Type B pancreatic cell (in vitro differentiated cells): ENCODE measurements at places on chromosomes 2 and 18. TPM values are rescaled to one million over a fixed set of nuclear protein-coding genes. Genes with fewer than 3 reads are reported as not detected.

- DNase-seq = no peak
- H3K27ac ChIP-seq = peak overlapping the region; percentile 56
- no peaks in the 10 kb centered on the region for H3K36me3 ChIP-seq
- H3K27me3 ChIP-seq = no peaks in the 10 kb centered on the region
These were observed 349.9 kb downstream of the THSD7B start for GRCh38 chr2:137115081-137115794.

Gene DTNA
- total RNA-seq = 8.6 and 23.6 TPM in 2 replicates

DNA sequence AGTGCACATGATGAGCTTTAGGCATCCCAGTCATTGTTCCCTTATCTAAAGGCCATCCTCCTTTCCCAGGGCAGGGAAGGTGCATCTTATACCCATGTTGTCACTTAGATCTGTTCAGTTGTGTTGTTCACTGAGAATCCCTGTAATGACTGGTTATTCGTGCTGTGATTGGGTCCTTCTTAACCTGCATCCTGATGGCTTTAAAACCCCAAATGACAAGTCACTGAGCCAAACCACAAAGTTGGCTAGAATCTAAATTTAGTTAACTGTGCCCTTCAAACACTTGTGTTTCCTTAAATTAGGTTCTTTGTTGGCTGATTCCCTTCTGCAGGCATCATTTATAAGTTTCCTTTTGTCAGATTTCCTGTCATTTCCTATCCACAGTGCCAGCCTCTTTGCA is 58.5 kb upstream of the SLC16A14 start:
- no peak overlapping the region for H3K4me3 ChIP-seq
- DNase-seq = no peak
- H3K36me3 ChIP-seq = no peaks in the 10 kb centered on the region

DNA sequence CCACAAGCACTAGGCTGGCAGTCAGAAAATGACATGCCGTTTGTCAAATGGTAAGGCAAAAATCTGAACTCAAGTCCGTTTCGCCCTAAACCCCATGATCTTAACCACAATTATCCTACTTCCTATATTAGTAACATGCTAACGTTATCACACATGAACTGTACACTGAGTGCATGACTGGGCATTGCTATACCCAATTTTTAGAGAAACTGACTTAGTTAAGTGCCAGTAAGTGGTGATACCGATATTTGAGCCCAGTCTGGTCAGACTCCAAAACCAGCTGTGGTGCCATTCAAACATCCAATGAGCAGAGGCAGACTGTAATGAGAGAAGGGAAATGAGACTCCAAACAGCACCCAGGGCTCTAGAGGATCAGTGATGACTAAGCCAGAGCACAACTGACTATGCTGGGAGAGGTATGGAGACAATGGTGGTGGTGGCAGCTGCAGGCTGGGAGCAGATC is 311.7 kb upstream of the PKDCC start:
- H3K4me3 ChIP-seq = no peak overlapping the region
- H3K27ac ChIP-seq = no peak overlapping the region

- H3K4me3 ChIP-seq = no peak overlapping the region
- no peak overlapping the region for H3K27ac ChIP-seq
- no peaks in the 10 kb centered on the region for H3K4me1 ChIP-seq
- no peaks in the 10 kb centered on the region for H3K27me3 ChIP-seq
- H3K36me3 ChIP-seq = no peaks in the 10 kb centered on the region
- DNase-seq = no peak
These were observed 54.8 kb downstream of the CALCRL start for GRCh38 chr2:187393211-187393610.

DNA sequence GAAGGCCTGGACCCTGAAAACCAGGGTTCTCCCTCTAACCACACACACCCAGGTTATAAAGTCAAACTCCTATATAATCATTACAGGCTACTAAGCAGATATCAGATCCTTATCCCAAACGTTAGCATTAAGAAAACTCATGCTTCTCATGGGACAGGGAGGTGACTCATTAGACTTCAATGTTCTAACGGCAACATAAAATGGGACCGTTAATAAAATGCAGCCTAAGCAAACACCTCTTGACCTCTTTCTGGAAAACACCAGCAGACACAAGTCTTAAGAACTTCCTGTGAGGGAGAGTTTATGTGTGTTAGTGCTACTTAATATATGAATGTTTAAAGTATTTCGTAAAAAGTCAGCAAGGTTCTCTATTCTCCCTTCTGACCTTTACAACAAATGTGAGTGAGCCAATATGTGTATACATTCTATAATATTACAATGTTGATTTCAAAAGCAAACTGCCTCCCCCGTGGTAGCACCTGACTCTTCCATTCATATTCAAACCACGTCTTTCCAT is 31.7 kb downstream of the LPIN2 start:
- no peak for DNase-seq
- no peak overlapping the region for H3K4me3 ChIP-seq
- peaks cover 7% of the 10 kb centered on the region for H3K36me3 ChIP-seq
- H3K27ac ChIP-seq = no peak overlapping the region

DNA sequence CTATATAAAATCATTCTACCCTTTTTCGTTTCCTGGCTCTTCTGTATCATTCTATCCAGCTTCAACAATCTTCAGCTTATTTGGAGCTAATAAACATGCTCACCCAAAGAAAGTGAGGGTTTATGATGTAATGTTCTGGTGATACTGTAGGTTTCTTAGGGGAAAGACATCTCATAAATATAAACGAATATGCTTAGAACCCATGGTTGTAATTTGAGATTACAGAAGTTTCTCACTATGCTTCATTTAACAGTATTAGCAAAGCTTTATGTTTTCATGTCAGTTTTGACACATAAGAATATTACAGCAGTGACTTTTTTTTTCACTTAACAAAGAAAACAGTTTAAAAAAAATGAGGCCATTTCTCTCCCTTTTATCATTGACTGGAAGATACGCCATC is 11.8 kb upstream of the PEX13 start:
- H3K4me3 ChIP-seq = no peak overlapping the region
- no peak overlapping the region for H3K27ac ChIP-seq
- DNase-seq = no peak
- no peaks in the 10 kb centered on the region for H3K27me3 ChIP-seq
- H3K36me3 ChIP-seq = no peaks in the 10 kb centered on the region

- H3K4me3 ChIP-seq = no peak overlapping the region
- no peaks in the 10 kb centered on the region for H3K27me3 ChIP-seq
- H3K36me3 ChIP-seq = no peaks in the 10 kb centered on the region
- no peak overlapping the region for H3K27ac ChIP-seq
- peaks cover 7% of the 10 kb centered on the region for H3K4me1 ChIP-seq
- DNase-seq = no peak
These were observed 70.8 kb downstream of the KCNE4 start for GRCh38 chr2:223122781-223123180.

Gene CRYGC
- not detected in 2 replicates for total RNA-seq

DNA sequence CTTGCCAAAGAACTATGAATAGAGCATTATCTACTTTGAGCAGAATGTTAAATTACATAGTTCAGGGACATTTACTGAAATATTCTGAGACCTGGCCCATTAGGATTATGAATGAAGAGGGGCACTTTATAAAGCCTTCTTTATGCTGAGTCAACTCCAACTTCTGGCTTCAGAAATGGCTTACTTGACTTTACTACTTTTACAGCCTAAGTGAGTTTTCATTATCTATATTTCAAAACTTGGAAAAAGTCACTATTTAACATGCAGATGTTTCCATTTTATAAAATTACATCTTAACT is 37.7 kb downstream of the SESTD1 start:
- no peak overlapping the region for H3K4me3 ChIP-seq
- peaks cover 5% of the 10 kb centered on the region for H3K36me3 ChIP-seq
- no peak for DNase-seq
- peaks cover 24% of the 10 kb centered on the region for H3K4me1 ChIP-seq
- H3K27me3 ChIP-seq = no peaks in the 10 kb centered on the region

GRCh38 chr18:39721712-39722111 is 2156.1 kb upstream of the CELF4 start:
- H3K27me3 ChIP-seq = no peaks in the 10 kb centered on the region
- H3K4me1 ChIP-seq = peaks cover 4% of the 10 kb centered on the region
- no peak overlapping the region for H3K27ac ChIP-seq
- no peaks in the 10 kb centered on the region for H3K36me3 ChIP-seq

Gene PPP4R3B
- total RNA-seq = 54.6 and 59.4 TPM in 2 replicates

DNA sequence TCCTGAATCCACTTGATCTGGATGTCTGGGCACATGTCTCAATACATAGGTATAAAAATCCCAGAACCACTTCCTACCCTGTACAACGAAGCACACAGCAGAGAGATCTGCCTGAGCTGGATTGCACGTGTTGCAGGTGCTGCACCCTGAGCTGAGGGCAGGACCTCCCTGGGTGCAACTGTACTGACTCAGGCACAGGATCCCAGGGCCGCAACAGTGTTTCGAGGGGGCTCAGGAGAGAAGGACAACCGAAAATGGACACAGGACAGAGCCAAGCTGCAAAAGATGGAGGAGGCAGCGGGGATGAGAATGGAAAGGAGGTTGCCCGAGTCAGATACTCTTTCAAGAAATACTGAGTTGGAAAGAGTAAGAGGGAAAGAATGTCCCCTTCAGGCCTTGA is 354.1 kb downstream of the EIPR1 start:
- no peak overlapping the region for H3K27ac ChIP-seq
- no peak for DNase-seq
- no peaks in the 10 kb centered on the region for H3K36me3 ChIP-seq
- H3K27me3 ChIP-seq = peaks cover 7% of the 10 kb centered on the region
- no peak overlapping the region for H3K4me3 ChIP-seq

Gene GKN1
- total RNA-seq = 0.36 and 1.7 TPM in 2 replicates

DNA sequence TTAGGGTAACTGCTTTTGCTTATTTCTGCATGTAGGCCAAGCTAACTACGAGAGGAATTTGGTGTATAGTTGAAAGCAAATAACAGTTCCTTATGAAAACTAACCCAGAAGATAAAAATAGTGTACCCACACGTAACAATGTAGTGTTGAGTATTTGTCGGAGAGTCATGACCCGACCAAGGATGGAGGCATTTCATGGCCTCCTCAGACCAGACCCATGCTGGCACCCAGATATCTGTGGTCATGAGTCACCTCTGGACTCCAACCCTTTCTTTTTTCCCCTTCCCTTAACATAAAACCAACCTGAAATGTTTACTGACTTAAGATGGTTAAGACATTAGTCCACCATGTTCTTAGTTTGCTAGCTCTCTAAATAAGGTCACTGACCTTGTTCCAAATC is 318.7 kb downstream of the NOL4 start:
- no peak overlapping the region for H3K27ac ChIP-seq
- H3K36me3 ChIP-seq = no peaks in the 10 kb centered on the region

DNA sequence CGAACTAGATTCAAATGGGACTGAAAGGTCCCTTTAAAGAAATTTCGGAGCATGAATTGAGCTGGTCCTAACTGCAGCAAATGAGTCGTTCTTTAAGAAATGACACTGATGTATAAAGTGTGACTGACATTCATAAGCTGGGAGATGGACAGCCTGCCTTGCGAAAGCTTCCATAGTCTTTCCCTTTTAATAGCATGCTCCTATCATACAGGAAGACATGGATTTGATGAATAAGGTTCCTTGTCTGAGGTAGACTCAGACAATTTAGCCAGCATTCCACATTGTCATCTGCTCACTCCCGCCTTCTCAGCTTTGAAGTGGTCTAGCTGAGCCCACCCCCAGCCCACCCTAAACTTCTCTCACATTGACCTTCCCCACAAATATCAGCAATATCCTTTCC is 264.9 kb downstream of the TSN start:
- no peak for DNase-seq
- H3K4me1 ChIP-seq = peaks cover 6% of the 10 kb centered on the region
- H3K36me3 ChIP-seq = no peaks in the 10 kb centered on the region
- peaks cover 6% of the 10 kb centered on the region for H3K27me3 ChIP-seq
- H3K27ac ChIP-seq = no peak overlapping the region
- H3K4me3 ChIP-seq = no peak overlapping the region

- DNase-seq = no peak
- H3K36me3 ChIP-seq = peaks cover 42% of the 10 kb centered on the region
- H3K27me3 ChIP-seq = no peaks in the 10 kb centered on the region
These were observed 19.0 kb upstream of the SAG start for GRCh38 chr2:233288663-233289062.

- no peaks in the 10 kb centered on the region for H3K36me3 ChIP-seq
- peak overlapping the region; percentile 8 for H3K27ac ChIP-seq
- H3K27me3 ChIP-seq = peaks cover 20% of the 10 kb centered on the region
- no peak overlapping the region for H3K4me3 ChIP-seq
- DNase-seq = no peak
- peaks cover 16% of the 10 kb centered on the region for H3K4me1 ChIP-seq
These were observed 382.2 kb upstream of the HNRNPA3 start for GRCh38 chr2:176830362-176830761.

Gene CROCC2
- 0.68 and 0.98 TPM in 2 replicates for total RNA-seq

Gene FAP
- 0.71 and 27.3 TPM in 2 replicates for total RNA-seq

Gene ONECUT2
- total RNA-seq = 6.8 and 16.1 TPM in 2 replicates

DNA sequence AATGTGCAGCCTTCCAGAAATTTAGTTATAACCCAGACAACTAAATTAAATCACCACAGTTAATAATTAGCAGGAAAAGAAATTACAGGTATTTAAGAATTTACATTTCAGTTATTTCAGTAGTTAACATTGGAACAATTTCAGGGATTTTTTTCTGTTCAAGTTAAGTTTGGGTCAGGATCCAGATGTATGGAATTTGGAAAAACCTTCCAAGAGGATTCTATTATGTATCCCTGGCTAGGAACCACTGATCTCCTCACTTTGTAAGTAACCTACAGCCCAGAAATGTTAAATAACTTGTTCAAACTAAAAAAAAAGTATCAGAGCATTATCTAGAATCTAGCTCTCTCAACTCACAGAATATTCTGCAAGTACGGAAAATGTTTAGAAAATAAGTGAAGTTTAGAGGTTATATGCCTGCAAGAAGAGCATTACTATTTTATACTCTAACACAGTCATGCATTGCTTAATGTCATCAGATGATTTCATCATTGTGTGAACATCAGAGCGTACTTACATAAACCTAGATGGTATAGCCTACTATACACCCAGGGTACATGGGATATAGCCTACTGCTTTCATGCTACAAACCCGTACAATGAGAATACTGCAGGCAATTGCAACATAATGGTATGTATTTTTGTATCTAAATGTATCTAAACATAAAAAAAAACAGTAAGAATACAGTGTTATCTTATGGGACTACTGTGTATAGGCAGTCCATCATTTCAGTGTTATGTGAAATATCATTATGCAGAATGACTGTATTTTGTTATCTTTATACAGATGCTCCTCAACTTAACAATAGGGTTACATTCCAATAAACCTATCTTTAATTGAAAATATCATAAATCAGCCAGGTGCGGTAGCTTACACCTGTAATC is 6.1 kb downstream of the NCKAP1 start:
- no peak overlapping the region for H3K27ac ChIP-seq
- peaks cover 49% of the 10 kb centered on the region for H3K4me1 ChIP-seq
- no peak overlapping the region for H3K4me3 ChIP-seq

DNA sequence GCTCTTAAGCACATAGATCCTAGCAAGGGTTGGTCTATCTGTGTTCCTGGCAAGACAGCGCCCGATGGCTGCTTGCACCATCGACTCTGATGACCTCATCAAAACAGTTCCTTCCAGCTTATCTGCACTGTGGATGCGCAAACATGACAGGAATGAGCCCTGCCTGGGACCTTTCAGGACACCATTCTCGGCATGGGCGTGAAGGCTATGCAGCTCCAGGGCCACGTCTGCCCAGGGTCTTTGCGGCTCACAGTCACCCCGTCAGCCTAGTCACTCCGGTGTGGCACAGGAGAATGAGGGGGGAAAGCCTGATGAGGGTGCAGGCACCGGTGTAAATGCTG is 147.8 kb upstream of the TWIST2 start:
- DNase-seq = no peak
- H3K27ac ChIP-seq = no peak overlapping the region
- no peak overlapping the region for H3K4me3 ChIP-seq
